Stimulated activated CD8-positive, alpha-beta memory T cell treated with anti-CD3 and anti-CD28 coated beads, Interleukin-7, amount 100 ng/mL, for 1 hour (primary cell): ENCODE measurements at places on chromosomes 1 and 21.

GRCh38 chr1:164842870-164843269, 283.9 kb downstream of the PBX1 start:
- DNase-seq: no peak

- no peak for DNase-seq
Measured at GRCh38 chr1:223860051-223860622, 14.4 kb upstream of the TP53BP2 start.

DNA sequence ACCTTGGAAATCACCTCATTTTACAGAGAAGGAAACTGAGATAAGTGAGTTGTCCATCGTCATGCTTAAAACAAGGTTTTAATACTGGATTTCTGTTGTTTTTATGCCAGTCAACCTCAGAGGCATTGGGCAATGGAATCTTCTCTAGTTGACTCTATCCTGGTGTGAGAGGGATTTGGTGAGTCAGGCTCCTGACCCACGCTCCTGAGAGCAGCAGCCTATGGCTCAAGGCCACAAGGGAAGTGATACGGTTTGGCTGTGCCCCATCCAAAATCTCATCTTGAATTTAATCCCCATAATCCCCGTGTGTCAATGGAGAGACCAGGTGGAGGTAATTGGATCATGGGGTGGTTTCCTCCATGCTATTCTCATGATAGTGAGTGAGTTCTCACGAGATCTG, 90.1 kb downstream of the TLR5 start:
- no peak for DNase-seq

GRCh38 chr1:202810615-202811295, at the start of gene PCAT6:
Gene PCAT6 (plus strand): TSS chr1:202810954.
- DNase-seq: peak; percentile 74

DNA sequence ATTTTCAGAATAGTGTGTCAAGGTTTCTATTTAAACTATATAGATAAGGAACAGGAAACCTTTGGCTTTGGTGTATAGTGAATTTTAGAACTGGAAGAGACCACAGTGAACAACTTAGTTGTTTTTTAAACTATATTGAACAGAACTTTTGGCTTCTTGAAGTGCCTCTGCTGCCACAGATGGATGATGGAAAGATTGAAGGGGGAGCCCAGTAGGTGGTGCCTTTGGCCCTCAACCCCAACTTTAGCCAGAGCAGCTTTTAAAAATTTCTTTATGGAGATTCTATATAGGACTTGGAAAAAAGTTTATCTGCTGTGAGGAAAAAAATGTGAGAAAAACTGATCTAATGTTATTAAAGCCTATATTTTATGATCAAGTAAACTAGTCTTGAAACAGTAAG, 50.2 kb downstream of the SWT1 start:
- no peak for DNase-seq

GRCh38 chr1:78049396-78049795, 3.6 kb downstream of the GIPC2 start:
- DNase-seq: no peak

DNA sequence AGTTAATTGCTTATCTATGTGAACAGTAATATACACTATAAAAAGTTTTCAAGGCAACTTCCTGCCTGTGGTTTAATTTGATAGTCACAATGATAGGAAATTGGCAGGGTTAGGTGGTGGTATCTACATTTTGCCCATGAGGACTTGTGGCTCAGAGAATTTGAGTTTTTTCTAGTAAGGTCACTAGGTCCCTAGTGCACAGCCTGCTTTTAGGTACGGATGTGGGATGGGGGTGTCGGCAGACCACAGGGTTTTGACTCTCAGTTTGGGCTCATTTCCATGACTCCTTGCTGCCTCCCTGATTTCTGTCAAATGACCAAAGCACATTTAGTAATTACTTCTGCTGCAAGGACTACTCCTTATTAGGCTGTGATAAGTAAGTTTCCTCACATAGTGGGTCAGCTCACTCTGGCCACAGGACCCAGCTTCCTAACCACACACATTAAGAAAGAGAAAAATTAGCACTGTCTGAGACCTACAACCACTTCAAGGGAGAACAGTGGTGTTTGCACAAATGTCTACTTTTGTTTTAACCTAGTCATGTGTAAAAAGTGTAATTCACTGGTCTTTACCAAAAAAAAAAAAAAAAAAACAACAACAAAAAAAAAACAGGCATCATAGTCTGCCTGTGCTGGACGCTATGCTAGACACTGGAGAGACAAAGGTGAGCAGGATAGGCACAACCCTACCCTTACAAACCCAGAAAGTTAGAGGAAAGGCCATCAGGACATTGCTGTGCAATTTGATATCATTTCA, 43.7 kb downstream of the MRPL39 start:
- no peak for DNase-seq

- DNase-seq: no peak
Measured at GRCh38 chr1:57599236-57599994, 175.6 kb upstream of the DAB1 start.

DNA sequence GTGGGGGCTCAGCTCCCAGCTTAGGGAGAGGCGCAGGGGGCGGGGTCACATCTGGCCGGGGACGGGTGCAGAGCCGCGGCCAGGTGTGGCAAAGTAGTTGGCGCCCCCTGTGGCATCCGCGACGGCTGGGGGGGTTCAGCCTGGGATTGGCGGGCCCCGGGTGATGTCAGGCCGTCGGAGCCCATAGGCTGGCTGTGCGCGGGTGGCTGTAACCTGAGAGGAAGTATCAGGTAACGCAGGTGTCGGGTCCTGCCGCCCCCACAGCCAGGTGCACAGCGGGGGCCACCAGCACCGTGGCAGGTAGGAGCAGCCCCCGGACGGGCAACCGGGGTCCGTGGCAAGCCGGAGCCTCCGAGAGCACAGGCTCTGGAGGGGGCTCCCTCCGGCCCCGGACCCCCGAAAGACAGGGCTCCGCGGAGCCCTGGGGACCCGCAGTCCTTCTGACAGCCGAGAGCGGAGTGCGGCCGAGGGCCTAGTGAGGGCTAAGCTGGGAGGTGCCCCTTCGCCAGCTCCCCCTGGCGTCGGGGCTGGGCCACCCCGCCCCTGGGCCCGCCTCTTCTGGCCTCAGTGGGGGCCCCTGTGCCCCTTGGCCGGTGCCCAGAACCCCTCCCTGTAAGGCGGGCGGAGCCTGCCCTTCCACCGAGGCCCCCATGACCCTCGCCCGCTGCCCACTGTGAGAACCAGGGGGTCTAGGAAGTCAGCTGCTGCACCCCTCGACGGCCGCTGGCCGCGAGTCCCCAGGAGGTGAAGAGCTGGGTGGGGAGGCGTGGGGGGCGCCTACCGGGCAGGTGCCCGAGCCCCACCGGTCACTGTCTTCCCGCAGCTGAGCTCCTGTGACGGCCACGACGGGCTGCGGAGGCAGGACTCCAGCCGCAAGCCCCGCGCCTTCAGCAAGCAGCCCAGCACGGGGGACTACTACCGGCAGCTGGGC, 17.9 kb downstream of the TNFRSF25 start:
- DNase-seq: no peak
